ENCODE measurements at places on chromosomes 1 and 21.
A peak's percentile ranks its signal among the peaks of the same experiment; 100 is the strongest.

DNA sequence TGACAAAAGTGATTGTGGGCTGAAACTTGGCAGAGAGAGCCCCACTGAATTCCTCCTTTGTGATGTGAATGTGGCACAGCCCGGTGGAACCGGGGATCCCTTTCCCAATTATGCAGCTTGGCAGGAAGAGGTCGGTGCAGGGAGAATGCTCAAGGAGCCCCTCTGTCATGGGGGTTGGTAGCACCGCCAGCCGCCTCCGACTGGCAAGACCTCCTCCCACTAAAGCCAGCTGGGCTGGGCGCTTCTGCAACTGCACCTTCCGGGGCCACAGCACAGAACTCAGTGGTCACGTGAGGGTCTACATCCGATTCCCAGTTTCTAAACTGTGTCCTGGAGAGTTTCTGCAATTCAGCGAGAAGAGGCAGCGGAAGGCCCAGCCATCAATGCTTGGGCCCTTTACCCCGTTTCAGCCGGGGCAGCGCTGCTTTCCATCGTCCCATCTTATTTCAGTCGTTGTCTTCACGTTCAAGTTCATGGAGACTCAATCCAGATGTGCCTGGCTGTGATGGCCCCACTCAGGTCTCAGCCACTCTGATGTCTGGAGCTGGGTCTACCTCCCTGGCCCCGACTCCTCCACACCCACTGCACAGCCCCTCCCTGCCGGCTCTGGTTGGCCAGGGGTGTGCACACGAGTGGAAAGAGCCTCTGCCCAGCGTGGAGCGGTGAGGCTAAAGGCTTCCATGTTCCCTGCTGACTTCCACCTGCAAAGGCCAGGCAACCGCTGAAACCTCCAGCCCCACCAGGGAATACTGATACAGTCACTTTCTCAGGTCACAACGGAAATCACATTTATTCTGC is 39.8 kb upstream of the FHAD1 start:
- DNase-seq: no peak

GRCh38 chr1:66624412-66625060 is 90.6 kb downstream of the SGIP1 start:
- no peak for DNase-seq

DNA sequence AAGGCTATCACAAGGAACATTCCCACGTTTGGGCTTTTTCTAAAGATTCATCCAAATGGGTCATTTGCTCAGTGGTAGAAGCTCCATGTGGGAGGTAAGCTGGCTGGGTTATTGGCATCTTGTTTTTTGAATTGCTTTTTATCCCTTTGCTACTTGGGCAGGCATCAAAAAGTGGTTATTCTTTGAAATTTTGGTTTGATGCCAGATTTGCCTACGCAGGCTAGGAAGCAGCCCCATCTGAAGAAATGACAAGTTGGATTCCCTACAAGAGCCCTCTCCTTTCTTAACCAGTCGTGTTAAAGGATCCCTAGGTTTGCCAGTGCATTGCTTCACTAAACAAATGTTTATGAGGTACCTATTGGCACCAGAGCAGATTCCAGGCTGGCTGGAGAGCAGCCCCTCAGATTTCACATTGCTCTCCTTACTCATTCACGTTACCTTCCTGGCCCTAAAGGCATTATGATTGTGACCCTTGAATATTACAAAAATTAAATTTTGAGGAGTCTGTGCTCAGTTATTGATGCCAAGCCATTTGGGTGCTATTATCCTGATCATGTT is 38.8 kb downstream of the ARID1A start:
- DNase-seq: no peak

DNA sequence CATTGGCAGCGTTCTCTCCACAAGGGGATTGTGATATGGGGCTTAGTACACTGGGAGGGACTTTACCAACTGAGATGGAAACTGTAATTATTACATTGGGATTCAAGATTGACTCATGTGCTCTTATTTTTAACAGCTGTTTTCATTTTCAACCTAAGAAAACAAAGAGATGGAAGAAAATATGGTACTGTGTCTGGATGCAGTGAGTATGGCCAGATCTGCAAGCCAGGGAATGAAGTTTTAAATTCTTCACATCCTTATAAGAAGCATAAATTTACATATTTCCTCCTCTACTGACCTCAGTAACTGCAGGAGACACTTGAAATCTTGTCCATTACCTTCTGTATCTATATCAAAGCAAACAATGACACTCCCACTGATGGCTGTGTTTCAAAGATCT is 81.5 kb upstream of the EDEM3 start:
- DNase-seq: no peak

GRCh38 chr1:153365696-153366095 is 8.0 kb downstream of the S100A9 start:
- DNase-seq: no peak

GRCh38 chr21:25501462-25501861 is 105.8 kb downstream of the MRPL39 start:
- no peak for DNase-seq

DNA sequence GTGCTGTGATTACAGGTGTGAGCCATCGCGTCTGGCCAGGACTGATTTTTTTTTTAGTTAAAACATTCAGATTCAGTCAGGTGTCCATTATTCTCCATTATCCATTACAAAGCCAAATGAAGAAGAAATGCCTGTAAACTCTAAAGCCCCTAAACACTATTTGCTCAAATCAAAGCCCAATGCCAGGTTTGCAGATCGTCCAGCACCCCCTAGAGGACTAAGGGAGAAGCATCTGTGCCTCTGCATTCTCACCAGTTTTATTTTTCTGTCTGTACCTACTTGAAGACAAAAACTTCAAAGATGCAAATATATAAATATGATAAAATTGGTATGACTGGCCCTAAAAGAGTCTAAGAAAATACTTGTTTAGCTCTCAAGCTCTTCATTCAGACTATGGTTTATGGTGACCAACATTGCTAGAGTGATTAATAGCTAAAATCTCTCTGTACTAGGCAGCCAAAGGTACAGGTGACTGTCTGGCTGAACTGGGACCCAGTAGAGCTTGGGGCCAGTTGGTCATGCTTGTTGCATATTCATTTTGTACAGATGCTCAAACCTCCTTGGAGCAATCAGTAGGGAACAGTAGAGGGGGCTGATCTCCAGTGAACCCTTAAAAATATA is 138.4 kb downstream of the SYT2 start:
- DNase-seq: no peak

DNA sequence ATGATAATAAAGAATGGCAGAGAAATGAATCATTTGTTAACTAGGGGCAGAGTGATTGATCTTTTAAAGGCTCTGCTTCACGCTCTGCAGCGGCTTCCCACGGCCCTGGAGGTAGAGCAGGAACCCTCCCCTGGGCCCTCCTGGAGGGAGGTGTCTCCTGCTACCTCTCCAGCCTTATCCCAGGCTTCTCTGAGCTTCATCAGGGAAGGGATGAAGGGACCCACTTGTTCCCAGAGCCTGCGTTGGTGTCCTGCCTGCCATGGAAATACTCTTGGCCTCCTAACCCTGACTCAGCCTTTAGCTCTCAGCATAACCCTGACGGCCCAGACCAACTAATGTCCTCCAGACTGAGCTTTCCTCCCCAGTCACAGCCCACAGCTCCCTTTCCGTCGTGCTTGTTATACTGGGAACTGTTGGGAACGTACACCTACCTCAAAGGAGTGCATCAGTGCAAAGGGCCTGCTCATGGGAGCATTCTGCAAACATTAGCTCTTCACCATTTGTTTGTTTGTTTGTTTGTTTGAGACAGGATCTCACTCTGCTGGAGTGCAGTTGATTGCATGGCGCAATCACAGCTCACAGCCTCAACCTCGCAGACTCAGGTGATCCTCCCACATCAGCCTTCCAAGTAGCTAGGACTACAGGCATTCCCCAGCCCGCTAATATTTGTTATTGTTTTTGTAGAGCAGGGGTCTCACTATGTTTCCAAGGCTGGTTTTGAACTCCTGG is 17.4 kb upstream of the HNRNPU start:
- no peak for DNase-seq

GRCh38 chr1:182347019-182347418 is 44.6 kb downstream of the GLUL start:
- DNase-seq: no peak

DNA sequence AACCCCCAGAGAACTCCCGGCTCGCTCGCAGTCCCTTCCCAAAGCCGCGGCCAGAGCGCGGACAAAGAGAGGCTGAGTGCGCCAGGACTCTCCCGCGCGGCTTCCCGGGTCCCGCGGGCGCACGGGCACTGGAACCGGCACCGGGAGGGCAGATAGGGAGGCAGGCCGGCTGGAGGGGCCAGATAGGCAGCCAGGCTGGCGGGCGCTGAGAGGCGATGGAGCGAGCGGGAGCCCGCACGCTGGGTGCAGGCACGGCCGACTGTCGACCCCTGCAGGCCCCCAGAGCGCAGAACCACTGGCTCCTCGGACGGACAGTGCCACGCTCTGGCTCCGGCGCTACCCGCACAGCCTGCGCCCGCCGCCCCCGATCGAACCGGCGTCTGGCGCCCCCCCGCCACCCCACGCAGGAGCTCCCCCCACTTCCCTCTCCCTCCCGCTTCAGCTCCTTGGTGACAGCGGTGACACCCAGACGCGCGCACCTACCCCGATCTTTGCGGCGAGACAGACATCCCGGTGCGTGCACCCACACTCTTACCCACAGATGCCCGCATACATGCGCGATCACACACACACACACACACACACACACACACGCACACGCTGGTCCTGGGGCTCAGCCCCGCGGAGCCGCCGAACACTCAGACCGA is 534 bp downstream of the SLC6A9 start:
- DNase-seq: peak; percentile 49

DNA sequence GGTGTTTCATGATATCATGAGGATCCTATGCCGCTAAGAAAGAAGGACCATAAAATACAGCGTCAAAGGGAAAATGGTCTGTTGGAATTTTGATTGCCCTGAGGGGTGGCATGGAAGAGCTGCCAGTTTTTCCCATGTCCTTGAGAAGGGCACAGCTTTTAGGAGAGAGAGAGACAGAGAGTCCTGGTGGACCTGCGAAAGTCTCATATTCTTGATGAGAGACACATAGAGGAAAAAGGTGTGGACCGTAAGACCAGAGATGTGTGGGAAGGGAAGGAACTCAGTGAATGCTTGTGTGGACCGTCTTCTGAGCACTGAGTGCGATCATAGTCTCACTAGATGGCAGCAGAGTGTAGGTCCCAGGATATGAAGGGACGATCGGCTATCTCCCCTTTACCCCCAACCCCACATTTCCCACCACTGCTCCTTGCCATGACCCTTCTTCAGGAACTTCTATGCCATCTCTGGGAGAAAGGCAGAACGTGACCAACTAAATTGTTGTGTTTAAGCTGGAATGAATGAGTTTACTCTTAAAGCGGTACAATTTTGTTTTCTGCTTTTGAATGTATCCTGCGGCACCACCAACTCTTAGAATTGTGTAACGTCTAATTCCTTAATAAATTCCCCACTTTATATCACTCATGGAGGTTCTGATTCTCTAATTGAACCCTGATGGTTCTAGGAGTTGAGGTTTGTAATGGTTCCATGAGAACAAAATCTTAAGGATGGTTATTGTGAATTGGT is 117.7 kb downstream of the CTH start:
- peak; percentile 18 for DNase-seq
